NCI-H69 (cell line): ENCODE measurements at places on chromosomes 3 and 15.

DNA sequence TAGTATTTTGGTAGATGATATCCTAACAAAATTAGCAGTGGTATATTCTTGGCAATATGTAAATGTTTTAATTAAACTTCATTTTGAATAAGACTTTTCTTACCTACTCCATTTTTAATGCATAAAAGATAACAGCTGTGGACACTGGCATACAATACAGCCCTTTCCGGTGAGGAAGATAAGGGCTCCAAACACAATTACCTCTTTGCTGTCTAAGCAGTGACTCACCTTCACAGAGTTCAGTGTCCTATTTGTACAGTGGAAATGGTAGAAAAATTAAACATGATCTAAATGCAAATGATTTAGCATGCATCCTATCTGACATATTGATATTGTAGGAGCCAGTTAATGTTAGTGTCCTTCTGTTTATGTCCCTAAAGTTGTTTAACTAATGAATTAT is 969.4 kb downstream of the PLOD2 start:
- peak; percentile 42 for DNase-seq

DNA sequence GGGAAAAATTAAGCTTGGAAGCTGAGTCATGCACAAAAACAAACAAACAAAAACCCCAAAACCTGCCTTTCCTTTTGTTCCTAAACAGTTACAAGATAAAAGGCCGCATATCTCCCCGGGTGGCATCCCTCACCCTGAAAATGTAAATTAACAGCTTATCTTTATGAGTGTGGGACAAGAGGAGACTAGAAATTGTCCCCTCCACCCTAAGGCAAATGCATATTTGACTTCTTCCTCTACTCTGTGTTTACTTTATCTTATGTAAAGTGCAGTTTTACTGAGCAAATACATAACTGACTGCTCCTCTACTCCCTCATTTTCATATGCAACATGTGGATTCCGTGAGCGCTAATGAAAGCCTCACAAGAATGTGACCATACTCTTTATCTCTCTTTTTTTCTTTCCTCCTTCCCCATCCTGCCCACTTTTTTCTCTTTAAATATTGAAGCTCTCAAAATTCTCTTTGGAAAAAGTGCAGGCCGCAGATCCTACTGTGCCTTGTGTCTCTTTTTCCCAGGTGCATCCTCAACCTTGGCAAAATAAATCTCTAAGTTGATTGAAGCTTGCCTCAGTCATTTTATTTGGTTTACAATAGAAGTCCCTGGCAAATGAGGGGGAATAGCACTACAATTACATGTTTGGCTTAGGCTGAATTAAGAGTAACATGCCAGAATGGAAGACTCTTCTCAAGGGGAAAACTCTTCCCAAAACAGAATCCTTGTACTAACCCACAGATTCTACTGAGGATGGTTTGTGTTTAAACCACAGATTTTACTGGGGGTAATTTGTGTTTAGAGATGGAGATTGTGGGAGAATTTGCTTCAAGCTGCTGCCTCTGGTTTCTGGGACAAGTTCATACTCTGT is 72.7 kb upstream of the WDR72 start:
- DNase-seq, result peak; percentile 91

DNA sequence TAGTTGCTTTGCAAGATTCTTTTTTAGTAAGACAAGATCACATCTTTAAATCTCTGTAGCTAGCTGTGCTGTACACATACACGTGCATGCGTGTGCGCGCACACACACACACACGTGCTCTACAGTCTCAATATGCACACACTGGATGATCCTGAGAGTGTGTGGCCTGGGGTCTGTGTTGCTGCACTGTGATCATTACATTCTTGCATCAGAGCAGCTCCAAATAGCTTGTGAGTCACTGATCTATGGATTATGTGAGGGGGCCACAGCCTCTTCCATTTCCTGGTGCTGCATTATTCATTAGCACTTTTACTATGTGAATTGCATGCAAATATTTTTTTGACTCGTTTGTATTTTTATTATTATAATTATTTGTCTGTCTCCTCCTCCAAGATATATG is 34.6 kb downstream of the MCTP2 start:
- DNase-seq, result no peak

GRCh38 chr3:167115331-167115934 is 264.7 kb downstream of the ZBBX start:
- no peak for DNase-seq

DNA sequence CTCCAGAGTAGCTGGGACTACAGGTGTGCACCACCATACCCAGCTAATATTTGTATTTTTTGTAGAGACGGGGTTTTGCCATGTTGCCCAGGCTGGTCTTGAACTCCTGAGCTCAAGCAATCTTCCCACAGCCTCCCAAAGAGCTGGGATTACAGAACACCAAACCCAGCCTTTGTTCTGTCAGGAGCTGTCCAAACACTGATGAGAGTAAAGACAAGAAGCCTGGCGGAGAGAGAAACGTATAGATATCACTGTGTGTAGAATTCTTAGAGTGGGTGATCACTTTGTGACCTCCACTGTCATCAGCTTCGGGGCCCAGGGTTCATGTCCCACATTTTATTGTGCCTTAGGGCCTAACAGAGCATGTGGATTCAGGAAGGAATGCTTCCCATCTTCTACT is 159.5 kb downstream of the SNRK start:
- DNase-seq, result no peak

- DNase-seq, result peak; percentile 93
Measured at GRCh38 chr15:61063875-61064320, 165.2 kb downstream of the RORA start.

GRCh38 chr3:4746241-4746958 is 232.8 kb upstream of the BHLHE40 start:
- peak; percentile 48 for DNase-seq

DNA sequence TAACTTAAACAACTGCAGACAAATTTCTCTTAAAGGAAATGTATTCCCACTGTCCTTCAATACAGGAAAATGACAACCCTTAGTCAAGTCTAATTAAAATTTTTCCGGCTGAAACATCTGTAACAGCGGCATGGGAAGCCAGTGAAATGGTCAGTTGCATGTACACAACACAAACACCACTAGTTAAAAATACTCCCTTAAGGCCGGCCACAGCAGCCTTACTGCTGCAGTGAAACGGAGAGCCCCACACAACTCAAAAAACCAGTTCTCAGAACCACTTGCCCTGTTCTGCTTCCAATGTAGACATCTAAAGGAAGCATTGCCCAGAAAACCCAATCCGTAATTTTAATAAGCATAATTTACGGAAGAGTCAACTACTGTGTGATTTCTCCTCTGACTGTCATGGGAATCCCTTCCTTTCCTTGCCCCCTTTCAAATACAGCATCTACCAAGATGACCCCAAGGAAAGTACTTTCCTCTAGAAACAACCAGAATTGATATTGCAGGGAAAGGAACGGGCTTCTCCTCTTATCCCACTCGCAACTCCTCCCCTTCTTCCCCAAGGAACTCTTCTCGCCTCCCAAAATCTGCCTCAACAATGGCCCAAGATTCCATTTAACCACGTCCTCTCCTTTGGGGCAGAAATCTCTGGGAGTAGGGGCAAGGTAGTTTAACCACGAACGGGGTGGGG is 1.6 kb downstream of the FBN1 start:
- no peak for DNase-seq

GRCh38 chr3:58492494-58492905 is 604 bp downstream of the KCTD6 start:
- DNase-seq, result peak; percentile 56

DNA sequence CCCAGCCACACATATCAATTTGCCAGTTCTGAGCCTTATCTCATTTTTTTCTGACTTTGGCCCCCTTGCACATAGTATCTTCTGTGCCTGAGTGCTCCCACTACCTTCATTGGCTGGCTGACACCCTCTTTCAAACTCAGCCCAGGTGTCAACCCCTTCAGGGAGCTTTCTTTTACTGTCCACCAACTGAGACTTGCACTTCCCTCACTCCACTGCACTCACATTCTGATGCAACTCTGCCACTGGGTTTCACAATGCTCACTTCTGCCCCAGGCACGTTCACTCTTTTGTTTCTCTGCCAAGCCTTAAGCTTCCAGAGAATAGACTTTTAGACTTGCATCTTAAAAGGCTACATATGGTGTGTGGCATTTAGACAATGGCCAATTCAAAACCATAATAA is 101.5 kb upstream of the CBLB start:
- peak; percentile 77 for DNase-seq

- DNase-seq, result no peak
Measured at GRCh38 chr3:134955874-134956273, 160.8 kb downstream of the EPHB1 start.

DNA sequence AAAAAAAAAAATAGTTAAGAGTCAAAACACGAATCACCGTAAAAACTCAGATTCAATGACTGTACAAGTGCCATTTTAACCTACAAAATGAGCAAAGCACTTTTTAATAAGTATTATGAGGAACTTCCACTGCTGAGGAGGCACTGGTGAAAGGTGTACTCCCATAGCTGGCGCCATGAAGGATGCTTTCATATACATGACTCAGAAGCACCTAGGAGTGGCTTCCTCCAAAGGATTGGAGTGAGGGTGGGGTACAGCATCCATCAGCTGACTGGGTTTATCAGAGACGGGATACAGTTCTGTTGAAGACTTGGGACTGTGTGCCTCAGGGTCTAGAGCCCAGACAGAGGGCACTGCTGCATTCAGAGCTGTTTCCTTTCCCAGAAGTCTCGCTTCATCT is 60.9 kb upstream of the MEX3B start:
- DNase-seq, result no peak

DNA sequence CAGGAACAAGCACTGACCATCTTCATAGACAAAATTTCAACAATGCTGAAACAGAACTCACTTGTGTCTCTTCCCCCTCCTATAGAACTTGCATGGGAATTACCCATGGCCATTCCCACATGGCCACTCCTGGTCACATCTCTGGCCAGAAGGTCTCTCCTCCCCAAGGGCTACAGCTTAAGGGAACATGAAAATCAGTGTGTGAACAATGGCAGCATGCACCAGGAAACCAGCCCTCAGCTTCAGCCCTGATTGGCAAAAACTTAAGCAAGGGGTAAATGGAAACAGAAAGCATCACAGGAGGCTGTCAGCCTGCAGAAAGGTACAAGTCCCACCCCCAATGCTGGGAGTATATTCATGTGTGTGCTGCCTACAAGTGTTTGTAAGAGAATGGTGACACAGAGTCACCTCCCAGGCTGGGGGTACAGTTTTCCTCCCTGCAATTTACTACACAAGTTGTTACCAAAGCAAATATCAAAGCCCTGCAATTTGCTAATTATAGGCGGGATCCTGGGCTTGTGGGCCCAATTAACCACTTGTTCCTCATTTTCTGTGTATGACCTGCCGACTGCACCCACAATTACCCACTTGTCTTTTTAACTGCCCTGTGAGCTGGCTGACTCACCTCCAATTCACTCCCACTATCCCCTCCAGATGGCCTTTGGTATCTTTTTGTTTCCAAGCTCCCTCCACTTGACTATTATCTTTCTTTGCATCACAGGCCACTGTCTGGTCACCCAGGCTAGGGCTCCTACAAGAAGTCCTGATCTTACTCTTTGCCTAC is 84.4 kb upstream of the HES1 start:
- peak; percentile 99 for DNase-seq

- peak; percentile 63 for DNase-seq
Measured at GRCh38 chr3:23915537-23916108, 1.2 kb downstream of the NKIRAS1 start.

- peak; percentile 3 for DNase-seq
Measured at GRCh38 chr3:75140904-75141615, 523.1 kb upstream of the FRG2C start.

DNA sequence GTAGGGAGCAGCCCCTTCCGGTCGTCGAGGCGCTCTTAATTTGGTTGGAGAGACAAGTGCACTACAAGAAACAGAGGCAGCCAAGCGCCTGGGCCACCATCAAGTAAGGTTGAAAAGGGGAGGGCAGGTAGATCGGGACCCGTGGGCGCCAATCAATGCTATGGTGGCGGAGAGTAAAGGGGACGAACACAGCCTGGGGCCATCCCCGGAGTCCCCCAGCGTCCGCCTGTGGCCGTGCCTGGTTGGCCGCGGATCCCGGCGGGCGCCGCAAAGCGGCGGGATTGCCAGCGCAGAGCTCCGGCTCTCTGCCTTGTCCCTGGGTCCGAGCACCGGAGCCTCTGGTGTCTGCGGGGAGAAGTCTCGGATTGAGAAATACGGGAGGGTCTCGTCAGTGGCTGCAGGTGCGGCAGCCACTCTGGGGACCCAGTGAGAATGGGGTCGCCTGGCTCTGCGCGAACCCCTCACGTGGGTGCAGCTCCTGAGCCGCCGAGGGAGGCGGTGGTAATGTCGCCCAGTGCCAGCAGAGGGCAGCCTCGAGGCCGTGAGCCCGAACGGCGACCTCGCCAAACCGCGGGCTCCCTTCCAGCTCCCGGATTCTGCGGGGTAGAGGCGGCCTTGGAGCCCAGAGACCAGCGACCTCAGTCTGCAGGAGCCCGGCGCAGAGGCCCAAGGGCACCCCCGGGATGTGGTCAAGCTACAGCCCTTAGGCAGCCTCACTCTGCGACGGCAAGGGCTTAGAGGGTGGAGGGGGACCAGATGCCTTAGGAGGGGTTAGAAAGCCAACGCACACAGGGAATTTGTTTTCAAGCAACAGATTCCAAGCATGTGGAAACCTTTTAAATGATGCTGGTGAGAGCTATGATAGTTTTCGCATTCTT is 10.8 kb downstream of the FOXL2 start:
- peak; percentile 32 for DNase-seq

DNA sequence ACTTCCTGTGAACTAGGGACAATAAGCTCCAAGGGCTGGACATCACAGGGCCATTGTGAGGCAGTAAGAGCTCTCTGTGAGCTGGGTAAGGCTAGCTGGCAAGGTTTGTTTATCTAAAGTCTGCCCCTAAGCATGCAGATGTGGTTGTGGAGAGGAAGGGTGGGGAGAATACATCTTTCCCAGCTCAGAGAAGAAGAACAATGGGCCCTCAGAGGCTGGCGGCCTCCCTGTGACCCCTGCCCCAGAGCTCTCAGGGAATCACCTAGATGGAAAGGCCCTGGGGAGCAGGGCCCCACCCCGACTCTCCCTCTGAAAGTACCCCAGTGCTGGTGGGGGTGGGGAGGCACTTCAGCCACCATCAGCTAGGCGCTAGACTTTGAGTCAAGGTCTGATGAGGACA is 4.3 kb upstream of the AP3B2 start:
- DNase-seq, result no peak
